DMS153 (cell line): ENCODE measurements at places on chromosomes 1 and 21.

- no peak for DNase-seq
Measured at GRCh38 chr1:87510540-87510939, 181.9 kb downstream of the LMO4 start.

DNA sequence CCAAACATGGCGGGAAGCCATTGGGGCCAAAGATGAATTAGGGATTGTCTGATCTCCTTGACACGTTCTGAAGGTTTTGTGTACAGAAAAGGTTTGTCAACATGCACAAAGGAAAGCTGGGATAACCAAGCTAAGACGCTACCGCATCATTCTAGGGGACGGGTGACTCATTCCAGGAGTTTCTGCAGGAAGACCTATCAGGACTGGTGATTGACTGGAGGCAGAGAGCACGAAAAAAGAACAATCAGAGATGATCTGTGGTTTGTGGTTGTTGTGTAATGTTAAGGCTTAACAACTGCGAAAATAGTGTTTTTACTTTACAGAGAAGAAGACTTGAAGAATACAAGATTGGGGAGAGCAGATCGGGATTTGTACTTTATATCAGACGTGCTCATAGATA is 22.2 kb upstream of the ERG start:
- DNase-seq = no peak

- no peak for DNase-seq
Measured at GRCh38 chr1:91796390-91796654, 89.6 kb downstream of the TGFBR3 start.

GRCh38 chr1:25006770-25007169 is 76.7 kb upstream of the RUNX3 start:
- DNase-seq = no peak

DNA sequence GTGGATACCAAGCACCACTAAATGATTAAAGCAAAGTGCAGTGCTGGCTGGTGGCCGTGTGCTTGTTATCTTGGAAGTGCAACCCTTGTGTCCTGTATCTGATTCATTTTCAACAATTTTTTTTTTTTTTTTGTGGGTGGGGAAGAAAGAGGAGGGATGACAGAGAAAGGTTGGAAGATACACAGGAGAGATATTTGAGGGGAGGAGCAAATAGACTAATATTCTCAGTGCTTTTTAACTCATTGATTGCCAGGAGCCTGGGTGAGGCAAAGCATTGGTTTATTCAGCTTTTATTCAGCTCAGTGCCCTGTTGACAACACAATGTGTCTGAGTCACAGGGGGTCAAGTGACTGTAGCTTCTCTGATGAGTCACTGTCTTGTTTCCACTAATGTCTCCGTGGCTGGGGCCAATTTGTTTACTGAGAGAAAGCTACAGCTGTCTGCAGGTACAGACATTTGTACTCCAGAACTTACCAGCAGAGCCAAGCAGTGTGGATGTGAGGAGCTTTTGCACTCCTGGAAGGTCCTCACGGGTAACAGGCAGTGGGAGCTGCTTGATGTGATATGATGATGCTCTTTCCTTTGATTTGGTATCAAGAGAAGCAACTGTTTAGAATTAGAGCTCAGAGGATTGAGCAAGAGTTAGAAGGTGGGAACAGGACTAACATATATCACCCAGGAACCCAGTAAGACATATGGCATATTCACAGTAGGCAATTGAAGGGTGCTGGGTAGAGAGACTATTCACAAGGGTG is 23.6 kb upstream of the DNM3 start:
- peak; percentile 63 for DNase-seq

DNA sequence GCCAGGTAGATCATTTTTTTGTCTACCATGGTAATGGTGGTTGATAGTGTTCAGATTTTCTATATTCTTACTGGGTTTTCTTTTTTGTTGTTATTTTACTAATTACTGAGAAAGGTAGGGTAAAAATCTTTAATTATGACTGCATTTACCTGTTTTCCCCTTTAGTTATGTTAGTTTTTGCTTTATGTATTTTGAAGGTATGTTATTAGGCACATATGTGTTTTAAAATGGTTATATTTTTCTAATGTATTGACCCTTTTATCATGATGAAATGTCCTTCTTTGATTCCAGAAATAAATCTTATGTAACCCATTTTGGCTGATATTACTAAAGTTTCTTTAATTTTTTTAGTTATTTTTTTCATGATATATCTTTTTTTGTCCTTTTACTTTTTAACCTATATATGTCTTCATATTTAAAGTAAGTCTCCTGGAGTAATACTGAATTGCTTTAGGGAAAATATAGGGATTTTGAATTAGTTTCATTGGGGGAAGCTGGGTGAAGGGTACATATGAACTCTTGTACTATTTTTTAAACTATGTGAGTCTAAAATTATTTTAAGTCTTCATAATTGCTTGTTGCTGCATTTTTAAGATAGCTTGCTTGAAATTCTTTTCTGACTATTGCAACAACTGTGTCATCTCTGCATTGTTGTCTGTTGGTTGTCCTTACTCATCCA is 22.4 kb downstream of the SLC35A3 start:
- no peak for DNase-seq

GRCh38 chr1:99788896-99789295 is 22.5 kb upstream of the FRRS1 start:
- DNase-seq = no peak

- DNase-seq = no peak
Measured at GRCh38 chr1:16630661-16631247, 17.4 kb upstream of the NBPF1 start.

DNA sequence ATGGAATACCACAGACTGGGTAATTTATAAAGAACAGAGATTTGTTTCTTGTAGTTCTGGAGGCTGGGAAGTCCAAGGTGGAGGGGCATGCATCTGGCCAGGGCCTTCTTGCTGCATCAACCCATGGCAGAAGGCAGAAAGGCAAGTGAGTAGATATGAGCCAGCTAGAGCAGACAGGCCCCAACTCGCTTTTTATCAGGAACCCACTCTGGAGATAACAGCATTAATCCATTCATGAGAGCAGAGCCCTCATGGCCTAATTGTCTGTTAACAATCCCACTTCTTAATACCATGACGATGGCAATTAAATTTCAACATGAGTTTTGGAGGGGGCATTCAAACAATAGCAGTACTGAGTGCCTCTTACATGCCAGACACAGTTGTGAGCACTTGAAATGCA is 87.2 kb upstream of the SOX13 start:
- no peak for DNase-seq

DNA sequence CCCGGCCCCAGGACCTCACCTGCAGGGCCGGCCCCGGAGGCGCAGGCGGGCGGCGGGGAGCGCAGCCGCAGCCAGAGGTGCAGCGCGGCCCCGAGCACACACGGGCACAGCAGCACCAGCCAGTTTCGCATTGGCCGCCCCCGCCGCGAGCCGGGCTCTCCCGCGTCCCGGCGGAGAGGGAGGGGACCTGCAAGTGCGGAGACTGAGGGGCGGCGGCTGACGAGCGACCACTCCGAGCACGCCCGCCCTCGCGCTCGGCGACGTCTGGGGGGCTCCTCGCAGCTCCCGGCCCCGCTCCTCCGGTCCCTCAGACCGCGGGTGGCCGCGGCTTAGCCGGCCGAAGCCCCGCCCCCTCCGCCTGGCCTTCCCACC is at the start of gene B3GALNT2:
B3GALNT2 (minus strand) TSS at position 331 of the 372 bp plus-strand sequence; CDS start at position 131, 200 bp downstream.
- DNase-seq = no peak

- no peak for DNase-seq
Measured at GRCh38 chr21:26443867-26444266, 129.2 kb downstream of the CYYR1 start.

DNA sequence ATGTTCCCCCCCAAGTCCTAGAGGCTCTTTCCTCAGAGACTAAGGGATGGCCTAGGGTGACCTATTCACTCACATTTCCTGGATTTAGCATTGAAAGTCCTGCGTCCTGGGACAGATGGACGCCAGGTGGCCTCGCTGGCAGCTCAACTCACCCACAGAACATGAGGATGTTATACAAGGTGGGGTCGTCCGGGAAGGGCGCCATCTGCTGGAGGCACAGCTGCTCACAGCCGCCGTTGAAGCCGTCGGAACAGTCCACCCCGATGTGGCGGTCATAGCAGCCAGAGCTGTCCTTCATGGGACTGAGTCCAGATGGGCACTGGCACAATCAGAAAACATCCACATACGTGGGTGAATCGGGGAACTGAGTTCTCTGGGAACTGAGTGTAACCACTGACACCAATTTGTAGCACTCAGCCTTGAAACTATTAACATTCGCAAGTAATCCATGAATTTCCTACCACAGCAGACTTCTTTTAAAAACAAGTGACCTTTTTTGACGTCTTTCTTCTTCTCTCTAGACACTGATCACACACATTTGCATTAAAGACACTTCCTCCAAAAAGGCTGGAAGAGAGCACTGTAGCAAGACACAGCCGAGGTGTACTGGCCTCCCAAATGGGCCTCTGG is 215.4 kb downstream of the ASTN1 start:
- no peak for DNase-seq

DNA sequence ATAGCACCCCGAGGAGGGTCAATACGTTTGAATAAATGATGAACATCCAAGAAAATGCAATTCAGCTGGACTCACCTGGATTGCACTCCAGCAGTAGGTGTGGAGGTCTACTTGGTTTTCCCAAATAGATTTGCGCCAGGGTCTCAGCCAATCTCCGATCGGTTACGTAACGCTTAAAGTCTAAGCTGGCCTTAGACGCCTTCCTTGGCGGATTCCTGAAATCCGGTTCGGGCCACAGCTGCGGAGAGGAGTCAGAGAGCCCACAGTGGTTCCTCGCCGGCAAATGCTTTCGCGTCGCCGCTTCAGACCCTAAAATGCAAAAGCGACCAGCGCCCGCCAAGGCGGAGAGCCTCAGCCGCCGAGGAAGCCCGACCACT is 322 bp downstream of the TFB2M start:
- DNase-seq = no peak

DNA sequence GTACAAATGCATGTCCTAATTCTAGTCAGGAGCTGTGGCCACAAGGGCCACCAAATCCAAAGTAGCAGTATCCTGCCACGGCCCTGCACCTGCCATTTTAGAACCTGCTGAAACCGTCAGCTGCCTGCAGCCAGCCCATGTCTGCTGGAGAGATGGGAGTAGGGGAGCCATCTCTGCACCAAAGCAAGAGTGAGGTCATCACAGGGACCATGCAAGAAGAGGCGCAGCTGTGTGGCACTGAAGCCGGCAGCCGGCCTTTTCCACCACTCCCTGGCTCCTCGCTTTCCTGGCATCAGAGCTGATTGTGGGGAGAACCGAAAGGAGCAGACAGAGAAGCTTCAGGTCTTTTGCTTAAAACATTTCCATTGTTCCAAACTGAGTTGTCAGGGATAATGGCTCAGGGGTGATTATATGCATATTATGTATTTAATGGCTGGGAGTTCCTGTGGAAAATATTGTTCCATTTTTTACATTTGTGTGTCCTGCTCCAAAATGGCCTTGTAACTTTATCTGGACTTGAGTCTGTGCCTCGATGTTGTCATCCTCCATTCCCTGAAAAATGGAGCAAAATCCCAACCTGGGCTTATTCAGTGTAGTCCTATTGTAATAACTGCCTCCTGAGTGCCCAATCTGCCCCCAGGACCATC is 18.7 kb upstream of the NBL1 start:
- DNase-seq = no peak
